HS-27A (cell line): ENCODE measurements at places on chromosomes 1 and 21.

DNA sequence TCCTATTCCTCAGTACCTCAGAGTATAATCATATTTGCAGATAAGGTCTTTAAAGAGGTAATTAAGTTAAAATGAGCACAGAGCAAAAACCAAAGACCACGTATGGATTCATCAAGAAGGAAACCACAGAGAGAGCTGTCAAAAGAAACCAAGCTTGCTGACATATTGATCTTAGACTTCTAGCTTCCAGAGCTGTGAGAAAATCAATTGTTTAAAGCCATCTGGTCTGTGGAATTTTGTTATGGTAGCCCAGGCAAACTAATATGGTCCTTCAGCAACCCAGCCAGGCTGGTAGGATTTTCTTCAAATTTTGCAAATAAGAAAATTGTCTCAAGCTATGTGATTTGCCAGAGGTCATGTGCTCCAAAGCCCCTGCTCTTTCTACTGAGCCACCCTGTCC, 62.5 kb downstream of the LRIG2 start:
- DNase-seq = no peak

- DNase-seq = no peak
Measured at GRCh38 chr1:185663332-185663731, 70.9 kb upstream of the HMCN1 start.

DNA sequence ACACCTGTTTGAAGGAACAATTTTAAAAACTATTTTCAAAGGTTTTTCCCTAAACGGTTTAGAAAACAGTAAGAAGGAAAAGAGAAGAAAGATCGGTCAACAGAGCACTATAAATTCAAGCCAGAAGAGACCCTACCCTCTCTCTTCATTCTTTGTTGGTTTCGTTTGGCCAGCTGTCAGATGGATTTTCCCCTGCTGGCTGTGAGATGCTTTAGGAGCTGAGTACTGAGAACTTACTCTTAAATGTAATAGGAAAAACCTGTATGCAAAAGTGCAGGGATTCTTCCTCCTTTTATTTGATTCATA, 1.3 kb upstream of the TXNIP start:
- no peak for DNase-seq

GRCh38 chr1:213956295-213956770, 31.4 kb upstream of the PROX1 start:
- no peak for DNase-seq

GRCh38 chr1:189659731-189660130, 817.9 kb downstream of the BRINP3 start:
- DNase-seq = no peak
